CD4-positive, alpha-beta T cell treated with Interleukin-17A for 1 hour (primary cell): ENCODE measurements at places on chromosomes 16 and 17.
A peak's percentile ranks its signal among the peaks of the same experiment; 100 is the strongest.

- peak; percentile 79 for DNase-seq
Observed at GRCh38 chr17:78176548-78177025, 8.2 kb downstream of the SYNGR2 start.

- no peak for DNase-seq
Observed at GRCh38 chr16:85151603-85152413, 39.5 kb upstream of the CIBAR2 start.

GRCh38 chr16:50593410-50594150, 45.4 kb downstream of the NKD1 start:
- no peak for DNase-seq

- DNase-seq = no peak
Observed at GRCh38 chr16:87391324-87391949, 699 bp upstream of the MAP1LC3B start.

DNA sequence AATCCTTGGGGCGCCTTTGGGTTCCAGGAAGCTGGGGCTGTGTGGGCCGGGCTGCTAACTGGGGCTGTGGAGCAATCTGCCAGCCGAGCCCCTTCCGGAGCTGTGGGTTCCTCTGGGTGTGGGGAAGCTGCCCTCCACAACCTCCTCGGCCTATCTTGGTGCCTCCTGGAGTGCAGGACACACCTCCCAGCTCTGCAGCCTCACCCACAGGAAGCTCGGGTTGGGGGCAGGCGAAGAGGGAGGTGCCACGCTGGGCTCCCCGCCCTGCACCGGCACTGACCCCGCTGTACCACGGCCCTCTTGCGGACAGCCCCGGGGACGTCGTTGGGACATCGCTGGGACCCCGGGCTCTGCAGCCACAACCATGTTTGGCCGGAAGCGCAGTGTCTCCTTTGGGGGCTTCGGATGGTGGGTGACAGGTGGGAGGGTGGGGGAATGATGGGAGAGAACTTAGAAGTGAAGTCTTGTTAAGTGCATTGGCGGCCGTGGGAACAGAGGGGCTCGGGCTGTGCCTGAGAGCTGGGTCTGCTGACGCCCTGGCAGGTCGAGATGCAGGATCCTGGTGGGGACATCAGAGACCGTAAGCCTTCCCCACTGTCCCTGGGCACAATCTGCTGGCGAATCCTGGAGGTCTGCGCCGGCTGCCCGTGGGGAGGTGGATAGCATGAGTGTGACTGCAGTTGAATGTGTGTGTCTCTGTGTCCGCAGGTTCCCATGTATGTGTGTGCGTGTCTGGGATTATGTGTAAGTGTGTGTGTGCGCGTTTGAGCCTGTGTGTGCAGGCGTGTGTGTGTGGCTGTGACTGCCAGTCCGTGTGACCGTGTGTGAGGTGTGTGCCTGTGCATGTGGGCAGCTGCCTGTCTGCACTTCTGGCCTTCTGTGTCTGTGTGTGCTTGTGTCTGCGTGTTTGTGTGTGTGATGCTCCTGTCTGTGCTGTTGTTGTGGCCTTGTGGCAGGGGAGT, at the start of gene RAP1GAP2:
RAP1GAP2 (plus strand) TSS at position 275 of the 962 bp plus-strand sequence; CDS start at position 365, 90 bp downstream.
- DNase-seq = peak; percentile 87

- no peak for DNase-seq
Observed at GRCh38 chr17:57971572-57971971, 16.4 kb upstream of the CUEDC1 start.

DNA sequence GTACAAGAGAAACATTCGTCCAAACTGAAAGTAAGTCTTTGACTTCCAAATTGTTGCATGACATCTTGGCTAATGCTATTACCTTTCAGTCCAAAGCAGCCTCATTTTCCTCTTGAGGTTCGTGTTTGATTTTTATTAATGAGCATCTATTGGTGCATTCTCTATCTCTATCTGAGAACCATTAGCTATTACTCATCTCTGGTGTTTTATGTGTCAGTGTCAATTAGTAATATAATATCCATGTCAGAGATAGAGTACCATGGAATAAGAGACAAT, 388.1 kb upstream of the GOT2 start:
- no peak for DNase-seq

- DNase-seq = no peak
Observed at GRCh38 chr17:66287911-66288310, 14.5 kb upstream of the PRKCA start.

DNA sequence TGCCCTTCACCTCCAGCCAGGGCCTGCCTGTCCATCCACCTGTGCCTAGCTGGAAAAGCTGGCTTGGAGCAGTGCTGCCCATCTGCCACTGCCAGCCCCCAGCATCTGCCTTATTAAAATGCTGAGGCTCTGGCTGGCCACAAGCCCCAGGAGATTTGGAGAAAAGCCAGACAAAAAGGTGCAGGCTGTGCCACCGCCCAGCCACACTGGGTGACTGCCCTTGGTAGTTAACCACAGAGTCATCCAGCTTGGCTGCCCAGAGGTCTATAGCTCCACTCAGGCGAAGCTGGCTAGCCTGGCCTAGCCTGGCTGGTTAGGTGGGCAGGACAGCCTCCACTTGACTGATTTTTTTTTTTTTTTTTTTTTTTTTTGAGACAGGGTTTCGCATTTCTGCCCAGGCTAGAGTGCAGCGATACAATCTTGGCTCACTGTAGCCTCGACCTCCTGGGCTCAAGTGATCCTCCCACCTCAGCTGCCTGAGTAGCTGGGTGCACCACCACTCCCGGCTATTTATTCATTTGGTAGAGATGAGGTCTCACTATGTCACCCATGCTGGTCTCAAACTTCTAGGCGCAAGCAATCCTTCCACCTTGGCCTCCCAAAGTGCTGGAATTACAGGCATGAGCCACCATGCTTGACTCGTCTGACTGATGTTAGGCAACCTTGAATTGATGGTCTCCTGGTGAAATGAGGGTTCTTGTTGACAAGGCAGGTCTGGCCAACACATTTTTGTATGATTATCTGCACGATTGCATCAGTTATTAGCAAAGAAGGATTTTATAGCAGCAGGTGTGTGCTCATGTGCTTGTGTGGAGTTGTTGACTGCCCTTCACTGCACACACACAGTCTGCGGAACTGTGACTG, 103.8 kb downstream of the RAB11FIP4 start:
- DNase-seq = peak; percentile 19

DNA sequence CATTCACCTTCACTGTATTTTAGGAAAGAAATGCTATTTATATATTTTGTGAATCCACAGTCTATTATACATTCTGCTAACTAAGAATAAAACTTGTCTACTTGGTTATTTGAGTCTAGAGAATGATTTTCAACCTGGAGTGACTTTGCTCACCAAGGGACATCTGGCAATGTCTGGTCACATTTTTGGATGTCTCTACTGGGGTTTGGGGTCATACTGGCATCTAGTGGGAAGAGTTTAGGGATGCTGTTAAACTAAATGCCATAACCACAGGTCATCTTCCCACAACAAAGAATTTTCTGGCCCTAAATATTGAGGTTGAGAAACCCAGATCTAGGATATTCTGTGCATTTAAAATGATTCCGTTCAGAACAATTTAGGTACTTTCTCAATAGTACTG, 26.0 kb downstream of the KCNJ16 start:
- no peak for DNase-seq

DNA sequence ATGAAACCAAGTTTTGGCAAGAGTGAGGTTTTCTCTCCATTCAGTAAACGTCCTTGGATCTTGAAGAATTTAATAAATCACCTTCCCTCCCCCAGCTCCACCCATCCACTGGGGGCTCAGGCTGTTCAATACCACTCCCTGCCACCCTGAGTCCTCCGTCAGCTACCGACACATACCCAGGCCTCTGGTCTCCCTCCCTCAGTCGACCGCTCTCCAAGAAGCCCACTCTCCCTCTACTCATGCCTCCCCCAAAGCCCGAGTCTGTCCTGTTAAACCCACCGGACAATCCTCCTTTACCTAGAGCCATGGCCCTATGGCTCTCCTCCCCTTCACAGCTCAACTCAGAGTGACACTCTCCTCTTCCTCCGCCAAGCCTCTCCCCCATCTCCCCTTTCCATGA, 19.7 kb upstream of the SLC4A1 start:
- DNase-seq = no peak

GRCh38 chr16:11562941-11563340, 23.8 kb downstream of the LITAF start:
- peak; percentile 51 for DNase-seq

- DNase-seq = no peak
Observed at GRCh38 chr17:2931876-2932275, 131.5 kb downstream of the OR1D5 start.

DNA sequence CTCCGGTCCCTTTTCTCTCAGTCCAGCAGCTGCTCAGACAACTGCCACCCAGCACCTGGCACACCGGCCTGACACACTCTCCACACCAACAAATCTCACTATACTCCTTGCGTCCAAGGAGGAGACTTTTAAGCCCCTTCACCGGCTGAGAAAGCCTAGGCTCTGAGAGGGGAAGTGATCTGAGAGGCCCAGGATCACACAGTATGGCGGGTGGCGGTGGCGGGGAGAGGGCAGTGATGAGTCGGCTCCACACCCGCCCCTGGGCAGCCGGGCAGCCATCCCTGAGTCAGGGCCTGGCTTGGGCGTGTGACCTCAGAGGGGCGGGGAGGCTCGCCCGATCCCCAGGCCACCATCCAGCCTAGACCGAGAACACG, 569 bp downstream of the FLII start:
- DNase-seq = peak; percentile 46

- DNase-seq = no peak
Observed at GRCh38 chr17:58254803-58255202, 16.4 kb downstream of the LPO start.

DNA sequence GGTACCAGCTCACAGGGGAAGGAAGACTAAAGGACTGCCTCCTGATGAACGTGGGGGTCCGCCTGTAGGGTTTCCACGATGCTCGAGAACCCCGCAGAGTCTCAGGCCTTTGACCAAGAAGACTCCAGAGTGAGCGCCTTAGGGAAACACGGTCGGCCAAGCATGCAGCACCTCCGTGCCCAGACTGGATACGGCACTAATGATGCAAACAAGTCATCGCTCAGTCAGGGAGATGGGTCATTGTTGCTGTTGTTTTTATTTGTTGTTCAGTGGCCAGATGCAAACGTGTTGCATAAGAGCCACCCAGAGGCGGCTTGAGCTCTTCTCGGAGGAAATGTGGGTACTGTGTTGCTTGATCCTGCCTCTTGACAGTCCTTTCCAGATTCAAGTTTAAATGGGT, 19.3 kb upstream of the RBFOX3 start:
- no peak for DNase-seq

- peak; percentile 40 for DNase-seq
Observed at GRCh38 chr17:67478401-67479041, 101.4 kb downstream of the PITPNC1 start.

DNA sequence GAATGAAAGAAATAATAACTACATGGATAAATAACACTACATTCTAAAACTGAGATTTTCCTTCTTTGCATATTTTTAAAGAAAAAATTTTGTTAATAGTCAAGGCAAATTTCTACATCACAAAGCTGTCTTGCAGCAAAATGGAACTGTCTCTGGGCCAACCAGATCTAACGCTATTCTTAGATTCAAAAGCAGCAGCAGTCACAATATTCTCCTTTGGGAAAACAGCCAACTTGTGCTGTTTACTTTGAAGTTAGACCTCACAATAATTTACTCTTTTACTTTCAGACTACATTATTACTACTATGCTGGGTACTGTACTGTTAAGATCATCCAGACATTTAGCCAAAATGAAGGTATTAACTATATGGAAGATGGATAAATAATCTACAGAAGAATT, 189.1 kb downstream of the CEP112 start:
- DNase-seq = no peak

- DNase-seq = no peak
Observed at GRCh38 chr17:30788918-30789317, 35.6 kb downstream of the CRLF3 start.

GRCh38 chr17:1521086-1521640, 4.8 kb upstream of the INPP5K start:
- DNase-seq = no peak

DNA sequence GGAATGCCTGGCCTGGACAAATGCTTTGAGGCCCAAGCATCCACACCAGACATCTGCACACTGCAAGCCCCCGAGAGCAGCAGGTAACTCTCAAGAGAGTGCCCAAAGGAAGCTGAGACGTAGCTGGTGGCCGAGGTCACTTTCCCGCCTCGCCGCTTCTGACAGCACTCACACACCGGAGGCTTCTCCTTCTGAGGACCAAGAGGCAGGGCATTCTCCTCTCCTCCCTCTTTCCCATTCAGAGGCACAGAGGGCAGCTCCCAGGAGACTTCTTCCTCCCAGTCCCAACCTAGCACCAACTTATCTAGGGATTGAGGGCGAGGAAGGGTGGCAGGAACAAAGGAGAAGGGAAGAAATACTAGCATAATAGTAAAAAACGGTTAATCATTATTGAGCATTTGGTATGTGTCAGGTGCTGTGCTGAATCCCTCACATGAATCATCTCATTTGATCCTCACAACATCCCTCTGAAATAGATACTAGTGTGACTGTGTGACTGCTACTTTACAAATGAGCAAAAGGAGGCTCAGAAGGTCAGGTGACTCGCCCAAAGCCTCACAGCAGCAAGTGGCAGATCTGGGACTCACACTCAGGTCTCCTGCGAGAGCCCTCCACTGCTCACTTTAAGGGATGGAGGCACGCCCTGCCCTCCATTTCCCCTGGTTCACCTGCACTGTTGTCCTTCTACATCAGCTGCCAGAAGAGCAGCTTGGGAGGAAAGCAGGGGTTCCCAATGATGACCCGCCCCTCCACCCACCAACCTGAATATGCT, 41.8 kb downstream of the MYO18A start:
- DNase-seq = peak; percentile 48

- no peak for DNase-seq
Observed at GRCh38 chr17:83173914-83174361, 94.5 kb downstream of the METRNL start.

DNA sequence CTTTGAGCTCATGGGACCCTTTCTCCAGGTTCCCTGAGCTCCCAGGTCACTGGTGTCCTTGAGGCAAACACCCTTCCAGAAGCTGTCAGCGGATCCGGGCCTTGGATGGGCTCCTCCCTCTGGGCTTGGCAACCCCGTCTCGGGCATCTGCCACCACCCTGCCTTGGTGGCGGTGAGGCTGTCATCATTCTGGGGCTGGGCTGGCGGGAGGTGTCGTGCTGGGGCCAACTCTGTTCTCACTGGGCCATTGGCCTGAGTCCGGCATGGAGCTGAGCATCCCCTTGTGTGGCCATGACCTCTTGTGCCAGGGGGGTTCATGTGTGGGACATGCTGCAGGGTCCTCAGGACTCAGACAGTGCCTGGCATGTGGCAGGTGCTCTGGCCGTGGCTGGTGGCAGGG, 197.6 kb downstream of the LAT start:
- DNase-seq = no peak

- DNase-seq = no peak
Observed at GRCh38 chr17:55652114-55652823, 70.4 kb downstream of the TMEM100 start.

- DNase-seq = no peak
Observed at GRCh38 chr16:50261160-50261706, 5.1 kb upstream of the ADCY7 start.

GRCh38 chr17:28946239-28946638, 5.1 kb downstream of the PHF12 start:
- DNase-seq = peak; percentile 32

- no peak for DNase-seq
Observed at GRCh38 chr16:30121741-30122571, 1.1 kb downstream of the MAPK3 start.

DNA sequence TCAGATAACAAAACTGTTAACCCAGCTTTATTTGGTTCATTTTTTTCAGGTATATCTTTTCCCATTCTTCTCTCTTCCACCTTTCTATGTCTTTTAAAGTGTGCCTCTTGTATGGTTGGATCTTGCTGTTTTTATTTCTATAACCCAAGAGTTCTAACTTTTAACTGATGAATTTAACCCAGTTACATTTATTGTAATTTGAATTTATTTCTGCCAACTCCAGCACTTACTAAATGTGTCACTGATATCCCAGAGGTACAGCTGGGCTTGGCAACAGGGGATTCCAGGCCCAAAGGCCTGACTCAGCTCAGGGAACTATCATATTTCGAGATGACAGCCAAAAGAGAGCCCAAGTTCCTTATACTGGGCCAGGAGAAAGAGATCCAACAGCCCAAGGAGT, 200.1 kb downstream of the GSG1L start:
- DNase-seq = no peak
